ENCODE measurements at places on chromosomes 1 and 21.

DNA sequence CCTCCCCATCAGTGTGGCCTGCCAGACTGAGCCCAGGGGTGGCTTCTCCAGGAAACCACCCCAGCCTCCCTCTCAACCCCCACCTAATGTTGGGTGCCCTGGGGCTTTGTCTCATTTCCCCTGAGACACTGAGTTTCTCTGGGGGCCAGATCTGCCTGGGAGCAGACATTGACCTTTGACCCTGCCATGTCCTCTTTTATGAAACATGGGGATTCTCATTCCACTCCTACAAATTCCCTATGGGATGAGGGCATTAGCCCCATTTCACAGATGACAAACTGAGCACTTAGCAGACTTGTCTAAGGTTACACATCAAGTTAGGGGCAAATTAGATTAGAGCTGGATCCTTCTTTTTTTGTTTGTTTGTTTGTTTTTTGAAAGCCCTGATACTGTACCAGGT, 24.1 kb downstream of the RHBG start:
- no peak for DNase-seq

DNA sequence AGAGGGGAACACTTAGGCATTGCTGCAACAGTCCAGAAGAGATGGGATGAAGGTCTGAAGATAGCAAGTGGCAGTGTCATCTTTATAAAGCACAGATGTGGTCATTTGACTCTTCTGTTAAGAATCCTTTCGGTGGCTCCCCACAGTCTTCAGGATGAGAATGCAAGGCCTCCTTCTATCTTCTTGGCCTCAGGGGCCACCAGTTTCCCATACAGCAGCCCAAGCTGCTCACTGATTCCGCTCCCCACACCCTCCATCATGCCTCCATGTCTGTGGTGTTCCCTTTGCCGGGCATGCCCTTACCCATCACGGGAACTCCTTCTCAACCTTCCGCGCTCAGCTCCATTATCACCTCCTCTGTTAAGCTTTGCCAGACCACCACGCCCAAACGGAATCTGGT, 16.1 kb upstream of the MFSD2A start:
- DNase-seq: no peak

- DNase-seq: no peak
These were observed 1204.6 kb upstream of the TMPRSS15 start for GRCh38 chr21:19608101-19608621.

GRCh38 chr1:63322114-63322943, at the start of gene FOXD3:
TSS of gene FOXD3 (plus strand) at chr1:63322567. CDS start at chr1:63323059, 492 bp downstream.
- no peak for DNase-seq

- DNase-seq: no peak
These were observed 231.5 kb upstream of the ST6GALNAC5 start for GRCh38 chr1:76635784-76636183.

GRCh38 chr1:147808025-147808424, 47.6 kb upstream of the GJA5 start:
- DNase-seq: no peak

DNA sequence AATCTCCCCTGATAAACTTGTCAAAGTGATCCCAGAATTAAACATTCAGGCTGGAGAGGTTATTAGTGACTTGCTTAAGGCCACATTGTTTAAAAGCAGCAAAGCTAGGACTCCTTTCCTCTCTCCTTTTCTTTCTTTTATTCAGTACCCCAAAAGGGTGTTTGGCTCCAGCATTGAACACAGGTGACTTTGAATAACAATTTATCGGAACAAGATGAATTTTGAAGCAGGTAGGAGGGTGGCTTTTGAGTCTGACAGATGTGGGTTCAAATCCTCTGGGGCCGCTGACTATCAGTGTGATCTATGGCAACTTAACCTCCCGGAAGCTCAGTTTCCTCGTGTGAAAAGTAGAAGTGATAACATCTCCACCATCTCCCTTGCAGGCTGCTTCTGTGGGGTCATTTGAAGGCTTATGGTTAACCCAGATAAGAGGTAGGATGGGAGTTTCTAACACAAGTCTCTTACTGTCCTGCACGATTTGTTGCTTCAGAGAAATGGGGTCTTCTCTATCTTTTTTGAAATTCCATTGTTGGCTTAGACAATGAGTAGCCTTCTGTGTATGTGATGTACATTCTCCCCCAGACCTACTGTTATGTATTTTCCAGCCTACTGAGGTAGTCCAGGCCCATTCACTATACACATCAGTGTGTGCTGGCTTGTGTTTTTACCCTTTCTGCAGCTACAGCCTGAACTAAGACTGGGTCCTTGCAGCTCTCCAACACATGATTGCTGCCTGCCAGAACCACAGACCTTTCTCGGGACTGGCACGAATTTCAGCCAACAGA, 29.0 kb downstream of the JUN start:
- no peak for DNase-seq

DNA sequence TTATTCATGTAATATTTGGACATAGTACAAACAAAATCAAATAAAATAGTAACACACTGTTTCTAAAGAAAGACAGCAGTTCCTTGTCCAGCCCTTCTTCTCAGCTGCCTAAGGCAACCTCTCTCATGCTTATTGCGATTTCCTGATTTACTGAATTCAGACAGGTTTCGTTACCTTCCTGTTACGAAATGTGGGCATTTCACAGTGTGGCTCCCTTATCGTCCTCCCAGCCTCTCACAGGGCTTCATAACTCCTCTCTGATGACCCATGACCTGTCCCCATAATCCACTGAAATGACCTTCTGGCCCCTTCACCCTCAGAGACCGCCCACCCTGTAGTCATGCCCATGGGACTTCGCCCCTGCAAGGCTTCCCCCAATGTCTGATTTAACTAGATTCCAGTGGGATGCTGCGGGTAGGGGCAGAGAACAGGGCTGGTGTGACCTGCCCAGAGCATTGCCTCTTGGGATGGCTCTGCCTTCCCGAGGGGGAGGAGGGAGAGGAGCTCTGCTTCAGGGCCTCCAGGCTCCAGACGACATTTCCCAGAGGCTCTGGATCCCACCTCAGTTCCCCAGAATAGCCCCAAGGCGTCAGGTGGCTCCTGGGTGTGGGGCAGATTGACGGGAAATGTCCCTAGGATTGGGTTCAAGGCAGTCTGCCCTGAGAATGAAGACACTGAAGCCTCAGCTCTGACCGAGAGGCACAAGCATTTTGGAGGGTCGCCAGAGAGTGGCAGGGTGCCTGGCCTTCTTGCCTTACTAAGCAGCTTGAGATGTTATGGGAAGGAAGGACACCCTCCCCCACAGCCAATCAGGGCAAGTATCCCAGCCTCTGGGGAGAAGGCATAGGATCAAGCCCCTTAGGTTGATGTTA, 20.6 kb downstream of the PADI2 start:
- no peak for DNase-seq

- DNase-seq: no peak
These were observed 132.6 kb upstream of the PTGFR start for GRCh38 chr1:78358165-78358564.

DNA sequence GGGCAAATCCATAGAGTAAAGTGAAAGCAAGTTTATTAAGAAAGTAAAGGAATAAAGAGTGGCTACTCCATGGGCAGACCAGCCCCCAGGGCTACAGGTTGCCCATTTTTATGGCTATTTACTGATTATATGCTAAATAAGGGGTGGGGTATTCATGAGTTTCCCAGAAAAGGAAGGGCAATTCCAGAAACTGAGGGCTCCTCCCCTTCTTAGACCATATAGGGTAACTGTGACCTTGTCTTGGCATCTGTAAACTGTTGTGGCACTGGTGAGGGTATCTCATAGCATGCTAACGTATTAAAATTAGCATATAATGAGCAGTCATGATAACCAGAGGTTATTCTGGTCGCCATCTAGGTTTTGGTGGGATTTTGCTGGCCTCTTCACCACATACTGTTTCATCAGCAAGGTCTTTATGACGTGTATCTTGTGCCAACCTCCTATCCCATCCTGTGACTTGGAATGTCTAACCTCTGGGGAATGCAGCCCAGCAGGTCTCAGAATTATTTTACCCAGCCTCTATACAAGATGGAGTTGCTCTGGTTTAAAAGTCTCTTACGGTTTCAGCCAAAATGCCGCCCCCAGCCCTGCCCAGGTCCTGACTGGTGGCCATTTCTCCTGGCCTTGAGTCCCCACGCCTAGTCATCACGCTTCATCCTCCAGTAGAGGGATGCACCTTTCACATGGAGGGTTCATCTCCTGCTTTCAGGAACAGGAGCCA, 982 bp upstream of the TRIM17 start:
- no peak for DNase-seq

GRCh38 chr21:37888659-37889058, 27.6 kb downstream of the KCNJ6 start:
- DNase-seq: no peak

DNA sequence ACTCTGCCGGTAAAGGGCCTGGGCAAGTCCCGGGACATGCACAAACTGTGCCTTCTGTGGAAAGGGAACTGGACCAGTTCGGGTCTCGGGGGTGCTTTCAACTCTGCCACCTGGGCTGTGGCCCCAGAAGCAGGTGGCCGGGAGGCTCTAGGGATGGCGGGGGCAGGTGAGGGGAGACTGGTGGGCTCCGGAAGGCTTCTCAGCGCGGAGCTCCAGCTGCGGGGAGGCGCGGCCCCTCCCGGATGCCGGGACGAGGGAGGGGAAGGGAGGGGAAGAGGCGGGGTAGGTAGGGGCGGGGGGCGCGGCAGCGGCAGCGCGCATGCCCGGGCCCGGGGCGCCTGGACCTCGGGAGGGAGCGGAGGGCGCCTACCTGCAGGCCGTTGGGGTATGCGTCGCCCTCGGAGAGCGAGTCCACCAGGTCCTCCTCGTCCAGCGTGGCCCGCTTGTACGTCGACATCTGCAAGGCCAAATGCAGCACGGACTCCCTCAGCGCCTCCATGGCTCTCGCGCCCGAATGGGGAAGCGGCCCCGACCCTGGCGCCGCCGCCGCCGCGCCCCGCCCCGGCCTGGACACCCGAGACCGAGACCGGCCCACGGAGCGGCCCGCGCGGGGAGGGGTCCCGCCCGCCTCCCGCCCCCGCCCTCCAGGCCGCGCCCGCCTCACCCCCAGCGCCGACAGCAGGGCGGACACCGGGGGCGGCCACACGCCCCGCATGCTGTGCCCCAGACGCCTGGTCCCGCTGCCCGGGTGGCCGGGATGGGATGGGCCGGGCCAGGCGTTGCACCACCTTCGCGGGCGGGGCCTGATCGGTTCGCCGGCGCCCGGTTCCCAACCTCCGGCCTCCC, at the start of gene ECE1:
ECE1 (minus strand) TSS at position 764 of the 846 bp plus-strand sequence; CDS start at position 715, 49 bp downstream.
- DNase-seq: no peak

DNA sequence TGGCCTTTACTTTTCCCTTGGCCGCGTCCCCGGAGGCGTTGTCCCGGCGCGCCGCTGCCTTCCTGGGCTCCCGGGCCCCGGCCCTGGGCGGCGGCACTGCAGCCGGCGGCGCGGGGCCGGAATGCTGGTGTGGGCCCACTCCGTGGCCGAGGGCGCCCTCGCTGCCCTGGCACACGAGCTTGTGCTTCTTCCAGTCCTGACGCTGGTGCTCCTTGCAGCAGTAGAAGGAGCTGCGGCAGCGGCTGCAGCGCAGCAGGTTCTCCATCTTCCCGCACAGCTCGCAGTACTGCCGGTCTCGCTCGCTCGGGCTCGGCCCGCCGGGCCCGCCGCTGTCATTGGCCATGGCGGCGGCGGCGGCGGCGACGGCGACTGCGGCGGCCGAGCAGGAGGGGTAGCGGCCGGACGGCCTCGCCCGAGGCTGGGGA, 529 bp downstream of the EGLN1 start:
- no peak for DNase-seq

DNA sequence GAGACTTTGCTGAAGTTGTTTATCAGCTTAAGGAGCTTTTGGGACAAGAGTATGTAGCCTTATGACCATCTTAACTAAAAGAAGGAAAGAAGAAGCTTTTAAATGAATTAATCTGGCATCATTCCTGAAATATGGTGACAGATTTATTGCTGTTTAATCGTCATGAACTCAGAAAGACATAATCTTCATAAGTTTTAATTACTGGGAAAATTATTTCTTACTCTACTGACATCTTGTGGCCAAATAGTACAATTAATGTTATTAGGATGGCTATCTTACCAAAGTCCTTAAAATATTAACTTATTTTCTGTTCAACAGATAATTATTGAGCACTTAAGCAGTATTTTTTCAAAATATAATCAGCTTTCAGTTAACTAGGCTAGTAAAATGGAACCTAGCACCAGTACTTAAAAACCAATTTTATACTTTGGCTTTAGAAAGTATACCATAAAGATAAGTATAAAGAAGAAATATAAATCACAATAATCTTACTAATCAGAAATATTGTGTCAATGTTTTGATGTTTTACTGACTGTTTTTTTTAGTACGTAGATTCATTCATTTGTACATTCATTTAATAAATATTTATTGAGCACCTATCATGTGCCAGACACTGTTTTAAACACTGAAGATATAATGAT, 34.7 kb upstream of the GPR25 start:
- no peak for DNase-seq

GRCh38 chr1:30649321-30649991, 73.9 kb downstream of the MATN1 start:
- no peak for DNase-seq

GRCh38 chr1:29136391-29136915, 12.8 kb upstream of the TMEM200B start:
- DNase-seq: no peak

- DNase-seq: no peak
These were observed 6.7 kb upstream of the WNT2B start for GRCh38 chr1:112501810-112502641.

DNA sequence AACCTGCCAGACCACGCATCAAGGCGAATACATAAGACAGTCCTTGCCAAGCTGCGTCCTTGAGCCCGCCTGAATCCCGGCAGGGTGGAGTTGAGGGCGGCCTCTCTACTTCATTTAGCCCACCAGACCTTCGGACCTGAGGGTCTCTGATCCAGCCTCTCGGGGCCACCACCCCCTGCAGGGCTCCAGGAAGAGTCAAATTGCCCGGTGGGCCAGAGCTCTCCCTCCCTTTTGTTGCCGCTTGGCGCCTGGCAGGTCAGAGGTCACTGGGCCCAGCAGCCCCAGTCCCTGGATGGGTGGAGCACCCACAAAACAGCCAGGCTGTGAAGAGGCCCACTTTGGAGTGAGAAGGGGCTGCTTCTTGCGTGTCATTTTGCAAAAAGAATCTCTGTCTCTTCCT, 9.0 kb downstream of the GNG4 start:
- no peak for DNase-seq

DNA sequence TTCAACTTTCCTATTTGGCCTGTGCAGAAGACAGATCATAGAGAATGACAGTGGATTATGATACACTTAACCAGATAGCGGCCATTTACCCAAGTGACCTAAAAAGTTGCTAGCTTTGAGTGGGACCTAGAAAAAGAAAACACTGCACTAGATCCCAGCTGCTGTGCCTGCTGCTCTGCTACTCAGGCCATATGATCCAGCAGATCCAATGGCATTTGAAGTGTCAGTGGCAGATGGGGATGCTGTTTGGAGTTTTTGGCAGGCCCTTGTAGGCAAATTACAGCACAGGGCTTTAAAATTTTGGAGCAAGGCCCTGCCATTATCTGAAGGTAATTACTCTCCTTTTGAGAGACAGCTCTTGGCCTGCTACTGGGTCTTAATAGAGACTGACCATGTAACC, 74.0 kb upstream of the KCNE2 start:
- no peak for DNase-seq

- no peak for DNase-seq
These were observed 114.8 kb upstream of the IGSF21 start for GRCh38 chr1:17992800-17993199.
